ENCODE measurements at places on chromosomes 7 and 10.

DNA sequence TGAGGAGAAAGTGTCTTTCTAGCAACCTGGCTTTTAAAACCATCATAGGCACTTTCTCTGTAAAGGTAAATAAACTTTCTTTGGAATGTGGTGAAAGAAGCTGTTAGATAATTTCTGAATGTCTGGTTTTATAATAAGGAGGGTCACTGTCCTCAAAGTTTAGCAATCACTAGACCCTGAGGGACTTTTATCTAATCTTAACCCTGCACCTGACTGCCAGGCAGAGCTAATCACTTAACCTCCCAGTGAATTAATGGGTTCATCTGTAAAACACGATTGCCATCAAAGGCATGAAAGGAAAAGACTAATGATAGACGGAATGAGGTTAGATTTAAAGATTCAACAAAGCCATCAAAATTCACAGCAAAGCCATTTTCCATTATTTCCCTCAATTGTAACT is 553.8 kb downstream of the GRM8 start:
- no peak for DNase-seq

DNA sequence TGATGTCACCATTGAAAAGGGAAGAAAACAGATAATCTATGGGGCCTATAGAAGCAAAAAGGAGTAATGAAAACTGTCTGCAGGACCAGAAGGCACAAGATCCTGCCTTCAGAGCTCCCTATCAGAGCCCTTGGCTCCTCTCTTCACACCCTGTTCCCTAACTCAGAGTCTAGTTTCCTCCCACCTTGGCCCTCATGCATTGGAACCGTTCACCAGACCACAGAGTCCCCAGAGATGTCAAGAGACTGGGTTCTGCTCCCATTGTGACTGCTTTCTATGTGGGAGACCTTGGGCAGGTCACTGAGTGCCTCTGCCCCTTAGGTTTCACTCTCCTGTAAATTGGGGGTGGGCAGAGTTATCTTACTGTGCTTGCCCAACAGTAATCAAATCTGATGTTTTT is 80.1 kb upstream of the RPA3 start:
- no peak for DNase-seq

- DNase-seq = peak; percentile 18
Measured at GRCh38 chr10:117884093-117884492, 162.6 kb downstream of the RAB11FIP2 start.

GRCh38 chr7:143492043-143492471 is 14.4 kb downstream of the TAS2R41 start:
- DNase-seq = no peak

GRCh38 chr10:126511917-126512479 is 123.7 kb upstream of the ADAM12 start:
- no peak for DNase-seq

DNA sequence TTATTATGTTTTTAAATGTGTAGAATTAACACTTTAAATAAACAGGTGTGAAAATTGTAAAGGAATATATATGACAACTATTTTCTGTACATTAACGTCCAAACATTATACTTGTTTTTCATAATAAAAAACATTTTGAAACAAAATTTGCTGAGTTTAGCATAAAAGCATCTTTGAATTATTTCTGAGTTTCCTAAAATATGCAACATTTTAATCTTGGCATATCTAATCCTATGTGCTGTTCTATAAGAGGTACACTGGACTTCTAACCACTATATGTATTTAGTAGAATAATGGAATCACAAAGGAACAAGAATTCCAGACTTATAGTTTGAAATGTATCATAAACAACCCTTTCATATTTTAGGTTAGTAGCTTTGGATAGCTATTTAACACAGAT is 16.6 kb downstream of the AKAP9 start:
- DNase-seq = no peak

DNA sequence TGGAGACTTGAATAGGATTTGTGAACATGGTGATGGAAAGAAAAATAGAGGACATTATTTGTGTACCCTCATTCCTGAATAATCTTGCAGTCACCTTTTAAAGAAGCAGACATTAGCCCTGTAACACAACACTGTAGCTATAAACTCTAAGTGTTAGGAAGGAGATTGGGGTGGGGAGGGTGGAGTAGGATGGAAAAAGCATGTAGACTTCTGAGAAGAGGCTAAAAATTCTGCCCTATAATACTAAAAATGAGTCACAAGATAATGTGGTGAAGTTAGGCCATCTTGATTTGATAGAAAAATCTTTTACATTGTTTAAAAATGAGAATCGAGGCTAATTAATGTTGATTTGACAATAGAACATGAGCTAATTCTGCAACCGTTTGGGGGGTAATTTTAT is 128.8 kb downstream of the LCOR start:
- no peak for DNase-seq

DNA sequence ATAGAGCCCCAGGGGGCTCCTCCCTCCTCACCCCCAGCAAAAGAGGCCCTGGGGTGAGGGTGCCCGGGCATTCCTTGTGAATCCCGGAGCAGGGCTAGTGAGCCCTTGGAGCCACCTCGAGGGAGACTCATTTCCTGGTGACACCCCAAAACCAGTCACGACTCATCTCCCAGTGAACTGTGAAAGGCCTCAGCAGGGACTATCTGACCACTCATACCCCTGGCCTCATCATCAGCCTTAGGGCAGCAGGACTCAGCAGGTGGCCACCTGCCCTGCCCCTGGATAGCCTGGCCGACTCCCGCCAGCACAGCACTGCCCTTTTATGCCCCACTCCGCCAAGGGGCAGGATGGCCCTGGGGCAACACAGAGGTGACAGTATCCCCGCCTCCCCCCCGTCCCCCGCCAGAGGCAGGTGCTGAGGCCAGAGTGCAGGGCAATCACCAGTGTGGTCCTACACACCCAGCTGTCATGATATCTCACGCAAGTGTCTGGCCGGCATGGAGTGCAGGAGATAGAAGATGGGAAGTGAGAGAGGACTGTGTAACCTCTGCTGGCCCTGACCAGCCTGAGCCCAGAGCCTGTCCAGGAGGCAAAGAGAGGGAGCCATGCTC is 3.2 kb downstream of the SNCG start:
- peak; percentile 6 for DNase-seq

GRCh38 chr7:95473276-95473985 is 12.3 kb upstream of the ASB4 start:
- DNase-seq = no peak

- DNase-seq = no peak
Measured at GRCh38 chr10:23512355-23513058, 73.6 kb downstream of the OTUD1 start.

DNA sequence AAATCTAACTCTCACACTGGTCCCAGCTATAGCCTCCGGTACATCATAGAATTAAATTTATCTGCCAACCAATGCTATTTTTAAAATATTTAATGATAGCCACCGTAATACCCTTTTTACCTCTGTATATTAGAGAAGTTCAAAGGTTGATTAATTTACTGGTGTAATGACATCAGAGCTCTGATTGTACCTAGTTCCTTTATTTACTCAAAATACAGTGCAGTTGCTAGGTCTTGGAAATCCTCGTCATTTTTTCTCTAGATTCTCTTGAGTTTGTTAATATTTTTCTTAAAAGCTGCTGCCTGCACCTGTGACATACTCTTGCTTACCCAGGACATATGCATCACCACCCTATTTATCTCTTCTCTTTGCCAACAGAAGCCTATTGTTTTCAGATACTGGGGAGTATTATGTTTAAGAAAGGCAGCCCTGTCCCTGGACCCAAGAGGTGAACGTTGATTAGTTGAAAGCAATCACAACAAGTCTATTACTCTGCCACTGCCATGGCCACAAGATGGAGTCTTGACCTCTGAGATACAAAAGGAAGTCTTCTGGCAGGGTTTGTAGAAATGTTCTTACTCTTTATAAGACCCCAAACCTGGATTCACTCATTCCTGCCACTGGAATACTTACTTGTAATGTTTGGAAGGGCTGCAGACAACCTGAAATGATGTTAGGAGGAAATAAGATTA is 25.6 kb upstream of the TMEM26 start:
- no peak for DNase-seq

DNA sequence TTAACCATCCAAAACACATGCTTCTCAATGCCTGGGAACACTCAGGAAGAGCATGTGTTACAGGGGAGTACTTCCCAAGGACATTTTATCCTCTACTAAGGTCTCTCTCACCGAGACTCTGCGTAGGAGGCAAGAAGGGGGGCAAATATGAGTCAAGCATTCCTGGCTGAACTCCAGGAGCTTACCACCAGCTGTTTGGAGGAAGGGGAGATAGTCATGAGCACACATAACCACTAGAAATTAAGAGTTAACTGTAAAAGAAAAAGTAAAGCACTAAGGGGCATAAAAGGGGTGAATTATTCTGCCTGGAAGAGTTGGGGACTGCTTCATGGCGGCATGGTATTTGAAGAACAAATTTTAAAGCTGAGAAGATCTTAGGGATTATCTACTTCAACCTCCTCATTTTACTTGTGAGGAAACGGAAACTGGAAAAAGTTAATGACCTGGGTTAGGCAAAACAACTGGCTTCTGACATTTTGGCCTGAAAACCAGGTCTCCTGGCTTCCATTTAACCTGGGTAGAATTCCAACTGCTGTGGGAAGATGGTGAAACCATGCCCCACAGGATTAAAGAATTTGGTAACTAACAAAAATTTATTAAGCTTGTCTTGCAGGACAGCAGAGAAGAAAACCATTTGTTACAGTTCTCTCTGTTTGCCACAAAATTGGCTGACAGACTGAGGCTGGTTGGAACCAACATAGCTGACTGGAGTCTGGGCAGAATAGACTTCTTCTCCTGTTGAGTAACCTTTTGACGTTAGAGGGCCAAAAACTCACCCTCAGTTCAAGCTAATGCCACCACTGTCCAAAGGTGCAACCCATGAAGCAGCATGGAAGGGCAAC is 85.5 kb downstream of the SLC25A13 start:
- no peak for DNase-seq

GRCh38 chr10:101932183-101932582 is 88.6 kb upstream of the KCNIP2 start:
- DNase-seq = no peak

- DNase-seq = no peak
Measured at GRCh38 chr10:3263747-3264146, 91.2 kb upstream of the PITRM1 start.

DNA sequence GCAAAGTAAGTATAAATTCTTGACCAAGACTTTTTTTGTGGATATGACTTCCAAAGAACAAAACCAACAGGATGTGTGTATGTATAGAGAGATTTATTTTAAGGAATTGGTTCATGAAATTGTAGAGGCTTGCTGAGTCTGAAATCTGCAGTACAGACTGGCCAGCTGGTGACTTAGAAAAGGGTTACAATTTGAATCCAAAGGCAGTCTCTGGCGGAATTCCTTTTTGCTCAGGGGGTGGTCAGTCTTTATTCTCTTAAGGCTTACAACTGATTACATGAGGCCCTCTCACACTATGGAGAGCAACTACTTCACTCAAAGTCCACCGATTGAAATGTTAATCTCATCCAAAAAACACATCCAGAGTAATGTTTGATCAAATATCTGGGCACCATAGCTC is 100.1 kb upstream of the IMMP2L start:
- no peak for DNase-seq

DNA sequence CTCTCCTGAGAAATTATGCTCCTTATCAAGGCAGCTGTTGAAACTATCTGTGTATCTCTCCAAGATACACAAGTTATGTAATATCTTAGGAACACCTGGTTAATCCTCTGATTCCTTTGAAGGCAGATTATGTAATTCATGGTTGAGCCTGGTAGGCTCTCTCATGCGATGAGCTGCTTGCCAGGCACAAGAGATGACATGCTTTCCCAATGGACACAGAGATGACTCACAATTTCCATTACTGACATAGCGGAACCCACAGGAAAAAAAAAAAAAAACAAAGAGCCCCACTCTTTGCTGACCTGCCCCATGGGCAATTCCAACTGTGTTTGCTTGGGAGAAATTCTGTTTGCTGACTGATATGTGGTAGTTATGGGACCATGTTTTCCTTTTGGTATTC is 736.4 kb upstream of the PHF14 start:
- DNase-seq = no peak

Data from activated CD4-positive, alpha-beta memory T cell treated with anti-CD3 and anti-CD28 coated beads for 36 hours (primary cell).